RPMI7951 (cell line): ENCODE measurements at places on chromosomes 4 and X. TPM values are rescaled to one million over a fixed set of nuclear protein-coding genes. Genes with fewer than 3 reads are reported as not detected.

Gene RS1
- not detected in 2 replicates for total RNA-seq

Gene AGA
- 32.8 and 38.8 TPM in 2 replicates for total RNA-seq

Gene FOXP3
- total RNA-seq, result not detected in 2 replicates

Gene XAGE1A
- 1.9 TPM in 1 of 2 replicates, not detected in the other for total RNA-seq

Gene AWAT2
- total RNA-seq, result not detected in 2 replicates

Gene ABLIM2
- under 0.01 and 0.29 TPM in 2 replicates for total RNA-seq
